ENCODE measurements at places on chromosomes 4 and X.

DNA sequence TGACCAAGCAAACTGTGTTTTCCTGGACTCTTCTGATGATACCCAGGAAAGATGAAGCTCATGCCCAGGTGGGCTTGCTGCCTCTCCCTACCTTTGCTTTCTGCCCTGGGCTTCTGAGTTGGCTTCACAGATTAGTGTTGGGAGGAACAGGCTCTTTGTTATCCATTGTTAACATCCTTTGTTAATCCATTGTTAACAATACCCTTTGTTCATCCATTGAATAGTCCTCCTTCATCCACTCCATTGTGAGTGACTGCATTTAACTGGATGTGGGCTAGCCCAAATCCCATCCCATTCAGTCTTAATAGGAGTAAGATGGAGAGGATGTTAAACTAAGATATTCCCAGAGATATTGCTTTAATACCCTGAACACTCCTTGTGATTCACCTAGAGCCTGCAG, 199.0 kb upstream of the LNX1 start:
- no peak for DNase-seq

DNA sequence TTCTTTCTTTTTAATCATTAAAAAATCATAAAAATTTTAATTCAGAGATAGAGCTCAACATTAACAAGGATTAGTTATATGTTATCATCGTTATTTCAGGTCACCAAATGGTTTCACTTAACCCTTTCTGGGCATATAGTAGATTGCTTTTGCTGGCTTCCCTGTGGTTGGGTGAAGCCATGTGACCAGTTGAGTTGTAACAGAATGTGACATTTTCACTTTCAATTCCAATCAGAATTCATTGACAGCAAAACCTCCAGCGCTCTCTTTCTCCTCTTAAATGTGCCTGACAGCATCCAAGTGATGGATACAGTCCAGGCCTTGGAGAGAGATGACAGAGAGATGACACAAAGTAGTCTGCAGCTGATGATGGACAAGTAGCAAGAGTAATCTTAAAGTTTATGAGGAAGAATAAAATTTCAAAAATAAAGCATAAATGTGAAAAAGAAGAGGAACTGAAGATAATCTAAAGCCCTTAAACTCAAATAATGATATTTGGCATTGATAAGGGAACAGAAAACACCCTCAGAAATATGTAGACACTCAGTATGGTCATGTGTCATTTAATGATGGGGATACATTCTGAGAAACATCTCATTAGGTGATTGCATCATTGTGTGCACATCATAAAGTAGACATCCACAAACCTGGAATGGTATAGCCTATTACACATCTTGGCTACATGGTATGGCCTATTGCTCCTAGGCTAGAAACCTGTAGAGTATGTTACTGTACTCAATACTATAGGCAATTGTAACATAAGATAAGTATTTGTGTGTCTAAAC, 92.3 kb upstream of the QRFPR start:
- DNase-seq: no peak

DNA sequence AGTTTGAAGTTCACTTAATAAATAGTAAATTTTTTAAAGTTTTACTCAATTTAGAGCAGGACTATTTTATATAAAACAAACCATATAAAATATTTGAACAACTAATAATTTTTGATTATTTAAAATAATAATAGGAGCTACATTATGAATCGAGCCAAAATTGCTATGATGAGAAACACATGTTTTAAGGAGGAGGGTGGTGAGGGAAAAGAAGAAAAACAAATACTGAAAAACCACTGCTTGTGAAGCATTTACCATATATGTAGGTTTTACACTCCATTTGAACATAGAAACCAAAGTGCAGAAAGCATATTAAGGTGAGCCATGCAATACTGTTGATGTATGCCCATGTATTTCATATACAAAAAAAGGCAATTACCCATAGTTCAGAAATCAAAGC, 448.9 kb downstream of the FSTL5 start:
- DNase-seq: no peak

DNA sequence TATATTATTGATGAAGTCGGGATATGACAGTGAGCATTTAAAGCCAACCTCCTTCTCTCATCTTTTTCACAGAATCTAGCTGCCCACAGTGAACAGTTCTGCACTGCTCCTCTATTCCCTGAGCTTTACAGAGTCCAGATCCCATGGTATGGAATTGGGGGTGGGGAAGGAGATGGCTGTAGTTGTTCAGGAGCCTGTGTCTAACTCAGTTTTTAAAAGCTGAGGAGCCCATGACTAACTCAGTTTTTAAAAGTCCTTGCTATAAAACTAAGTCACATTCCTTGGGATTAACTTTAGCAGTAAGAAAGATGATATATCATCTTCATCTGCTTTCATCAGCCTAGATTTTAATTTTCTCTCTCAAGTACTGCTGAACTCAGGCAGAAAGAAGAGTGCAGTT, 96.4 kb upstream of the STIM2 start:
- no peak for DNase-seq

DNA sequence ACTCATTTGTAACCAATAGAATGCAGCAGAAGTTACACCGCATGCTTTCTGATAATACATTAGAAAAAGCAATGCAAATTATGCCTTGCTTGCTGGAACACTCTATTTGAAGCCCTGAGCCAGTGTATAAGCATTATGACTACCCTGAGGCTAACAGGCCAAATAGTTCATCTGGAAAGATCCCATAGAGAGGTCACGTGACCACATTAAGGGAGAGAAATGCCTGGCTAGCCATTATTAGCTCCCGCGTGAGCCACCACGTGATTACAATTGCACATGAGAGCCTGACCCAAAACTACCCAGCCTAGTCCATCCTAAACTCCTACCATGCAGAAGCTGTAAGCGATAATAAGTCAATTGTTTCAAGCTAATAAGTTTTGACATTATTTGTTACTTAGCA, 472.9 kb upstream of the GALNTL6 start:
- no peak for DNase-seq

DNA sequence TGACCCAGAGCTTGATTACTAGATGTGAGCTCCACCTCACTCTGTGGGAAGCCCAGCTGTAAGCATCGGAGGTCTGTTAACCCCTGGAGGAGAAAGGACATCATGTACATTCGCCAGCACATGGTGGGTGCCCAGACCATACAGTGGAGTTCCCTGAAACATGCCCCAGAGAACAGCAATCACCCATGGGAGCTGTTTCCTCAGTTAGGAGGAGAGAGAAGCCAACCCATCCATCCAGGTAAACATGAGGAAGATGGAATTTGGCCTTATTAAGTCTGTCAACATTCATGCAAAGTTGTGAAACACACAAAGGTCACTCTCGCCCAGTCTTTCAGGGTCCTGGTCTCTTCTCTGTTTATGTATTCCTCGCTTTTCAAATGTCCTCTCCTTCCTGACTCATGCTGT, 354.7 kb downstream of the ANK2 start:
- no peak for DNase-seq

- DNase-seq: no peak
These were observed 27.5 kb downstream of the LIAS start for GRCh38 chr4:39486221-39486804.

Measured in NCI-H187 treated with DMSO at 0.1 percent for 48 hours (cell line).